NCI-H1092 (cell line): ENCODE measurements at places on chromosomes 13 and 19.

DNA sequence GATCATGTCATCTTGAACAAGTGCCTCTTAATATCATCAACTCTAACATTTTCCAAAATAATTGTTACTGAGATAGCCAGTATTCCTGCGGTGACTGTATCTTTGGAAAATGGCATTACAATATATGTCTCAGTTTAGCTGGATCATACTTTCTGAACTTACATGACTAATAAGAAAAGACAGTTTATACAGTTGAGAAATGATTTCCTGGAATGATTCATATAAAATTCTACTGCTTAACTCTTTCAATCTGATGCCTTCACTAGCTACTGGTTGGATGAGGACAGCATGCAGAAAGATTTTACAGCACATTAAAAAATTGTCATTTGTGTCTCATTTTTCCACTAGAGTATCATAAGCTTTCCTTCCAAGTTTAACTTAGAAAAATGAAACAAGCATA lies 302.1 kb downstream of the PCDH17 start:
- no peak for DNase-seq

DNA sequence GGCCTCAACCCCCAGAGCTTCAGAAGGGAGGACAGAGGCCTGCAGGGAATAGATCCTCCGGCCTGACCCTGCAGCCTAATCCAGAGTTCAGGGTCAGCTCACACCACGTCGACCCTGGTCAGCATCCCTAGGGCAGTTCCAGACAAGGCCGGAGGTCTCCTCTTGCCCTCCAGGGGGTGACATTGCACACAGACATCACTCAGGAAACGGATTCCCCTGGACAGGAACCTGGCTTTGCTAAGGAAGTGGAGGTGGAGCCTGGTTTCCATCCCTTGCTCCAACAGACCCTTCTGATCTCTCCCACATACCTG lies 969 bp upstream of the CEACAM5 start:
- DNase-seq, result peak; percentile 22

- peak; percentile 79 for DNase-seq
Measured at GRCh38 chr19:47483800-47484690, at the start of gene KPTN. TSS of gene KPTN (minus strand) at chr19:47484219. CDS start at chr19:47484160, 59 bp downstream.

- no peak for DNase-seq
Measured at GRCh38 chr19:51469162-51469561, 9.2 kb upstream of the CEACAM18 start.

GRCh38 chr19:29131456-29131855 lies 81.5 kb downstream of the UQCRFS1 start:
- DNase-seq, result no peak

DNA sequence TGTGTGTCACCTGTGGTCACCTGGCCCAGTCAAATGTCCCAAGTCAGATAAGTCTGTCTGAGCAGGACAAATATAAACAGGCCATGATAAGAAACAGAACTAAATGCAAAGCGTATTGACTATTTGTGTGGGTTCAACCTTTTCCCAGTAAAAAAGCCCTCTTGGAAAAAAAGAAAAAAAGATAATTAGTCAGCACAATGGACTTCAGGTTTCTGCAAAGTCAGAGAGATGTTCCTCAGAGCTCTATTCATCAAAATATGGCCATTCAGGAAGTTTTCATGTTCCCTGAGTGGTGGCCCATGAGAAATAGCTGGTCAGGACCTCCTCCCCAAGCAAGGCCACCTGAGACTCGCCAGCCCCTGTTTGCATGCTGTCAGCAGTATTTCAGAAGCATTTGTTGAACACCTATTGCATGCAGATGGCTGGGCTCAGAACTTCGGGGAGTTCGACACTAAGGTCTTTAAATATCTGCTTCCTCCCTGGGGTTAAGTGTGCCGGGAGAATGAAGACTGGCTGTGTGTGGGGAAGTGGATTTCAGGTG lies 2.7 kb downstream of the FFAR3 start:
- DNase-seq, result no peak

GRCh38 chr19:47661161-47661560 lies 52.1 kb upstream of the EHD2 start:
- no peak for DNase-seq

- DNase-seq, result no peak
Measured at GRCh38 chr19:47075941-47076340, 27.5 kb upstream of the TMEM160 start.

GRCh38 chr13:72774019-72774418 lies 7.7 kb downstream of the DIS3 start:
- DNase-seq, result no peak

GRCh38 chr13:47650209-47650608 lies 350.9 kb downstream of the SUCLA2 start:
- no peak for DNase-seq

DNA sequence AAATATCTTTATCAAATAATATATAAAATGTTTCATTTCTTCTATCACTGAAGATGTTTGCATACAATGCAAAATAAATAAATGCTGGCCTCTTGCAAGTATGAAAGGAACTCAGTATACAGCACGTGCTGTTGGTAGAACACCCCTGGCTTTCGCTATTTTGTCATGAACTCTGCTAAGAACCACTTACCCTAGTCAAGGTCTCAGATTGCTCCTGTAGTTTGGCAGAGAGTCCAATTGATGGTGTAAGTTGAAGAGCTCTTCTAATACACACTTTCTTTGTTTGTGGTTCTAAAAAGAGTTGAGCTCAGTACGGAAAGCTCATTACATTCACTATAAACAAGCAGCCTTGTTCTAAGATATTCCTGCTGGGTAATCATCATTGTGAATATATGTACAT lies 1258.9 kb downstream of the EFNB2 start:
- DNase-seq, result no peak

DNA sequence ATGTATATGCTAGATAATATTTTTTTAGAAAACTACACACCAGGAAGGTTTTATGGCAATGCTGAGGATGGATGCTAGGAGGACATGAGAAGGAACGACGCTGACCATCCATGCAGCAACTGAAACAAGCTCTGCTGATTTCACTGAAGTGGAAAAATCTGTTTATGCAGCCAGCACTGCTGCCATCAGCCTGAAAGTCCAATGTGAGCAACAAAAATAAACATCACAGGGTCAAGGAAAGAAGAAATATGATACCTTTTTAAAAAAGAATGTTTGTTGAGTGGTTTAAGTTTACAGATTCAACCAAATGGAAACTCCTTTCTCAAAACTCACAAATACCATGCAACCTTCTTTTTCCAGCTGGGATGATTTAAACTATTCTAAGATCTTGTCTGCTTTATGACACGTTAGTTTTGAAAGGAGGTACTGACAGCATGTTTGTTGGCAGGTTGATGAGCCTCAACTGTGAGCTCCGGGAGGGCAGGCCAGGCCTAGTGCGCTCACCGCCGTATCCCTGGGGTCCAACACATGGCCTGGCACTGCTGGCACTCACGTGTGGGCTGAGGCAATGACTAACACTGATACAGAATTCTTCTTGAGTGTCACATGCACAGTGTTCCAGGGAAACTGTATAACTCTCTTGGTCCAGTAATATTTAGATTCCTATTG lies 46.8 kb downstream of the LATS2 start:
- DNase-seq, result no peak

DNA sequence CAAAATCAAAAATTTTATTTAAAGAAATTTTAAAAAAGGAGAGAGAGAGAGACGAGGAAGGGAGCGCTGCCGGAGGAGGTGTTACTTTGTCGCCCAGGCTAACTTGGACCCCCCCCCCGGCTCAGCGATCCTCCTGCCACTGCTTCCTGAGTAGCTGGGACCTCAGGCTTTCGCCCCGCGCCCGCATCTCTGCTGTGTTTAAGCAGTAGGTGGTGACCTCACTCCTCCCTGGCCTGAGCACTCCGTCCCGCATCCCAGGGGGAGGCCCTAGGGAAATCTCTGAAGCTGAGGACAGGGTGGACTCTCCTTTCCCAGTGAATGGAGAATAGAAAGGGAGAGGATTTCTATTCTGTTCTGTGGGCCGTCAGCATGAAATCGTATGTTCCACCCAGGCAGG lies 485 bp upstream of the ZNF845 start:
- no peak for DNase-seq

- DNase-seq, result no peak
Measured at GRCh38 chr13:21800837-21801616, 130.2 kb downstream of the FGF9 start.

GRCh38 chr13:33204130-33204927 lies 81.2 kb downstream of the STARD13 start:
- no peak for DNase-seq

GRCh38 chr13:109985871-109986450 lies 199.6 kb upstream of the IRS2 start:
- no peak for DNase-seq

- no peak for DNase-seq
Measured at GRCh38 chr13:107650081-107650701, 565.1 kb downstream of the LIG4 start.

DNA sequence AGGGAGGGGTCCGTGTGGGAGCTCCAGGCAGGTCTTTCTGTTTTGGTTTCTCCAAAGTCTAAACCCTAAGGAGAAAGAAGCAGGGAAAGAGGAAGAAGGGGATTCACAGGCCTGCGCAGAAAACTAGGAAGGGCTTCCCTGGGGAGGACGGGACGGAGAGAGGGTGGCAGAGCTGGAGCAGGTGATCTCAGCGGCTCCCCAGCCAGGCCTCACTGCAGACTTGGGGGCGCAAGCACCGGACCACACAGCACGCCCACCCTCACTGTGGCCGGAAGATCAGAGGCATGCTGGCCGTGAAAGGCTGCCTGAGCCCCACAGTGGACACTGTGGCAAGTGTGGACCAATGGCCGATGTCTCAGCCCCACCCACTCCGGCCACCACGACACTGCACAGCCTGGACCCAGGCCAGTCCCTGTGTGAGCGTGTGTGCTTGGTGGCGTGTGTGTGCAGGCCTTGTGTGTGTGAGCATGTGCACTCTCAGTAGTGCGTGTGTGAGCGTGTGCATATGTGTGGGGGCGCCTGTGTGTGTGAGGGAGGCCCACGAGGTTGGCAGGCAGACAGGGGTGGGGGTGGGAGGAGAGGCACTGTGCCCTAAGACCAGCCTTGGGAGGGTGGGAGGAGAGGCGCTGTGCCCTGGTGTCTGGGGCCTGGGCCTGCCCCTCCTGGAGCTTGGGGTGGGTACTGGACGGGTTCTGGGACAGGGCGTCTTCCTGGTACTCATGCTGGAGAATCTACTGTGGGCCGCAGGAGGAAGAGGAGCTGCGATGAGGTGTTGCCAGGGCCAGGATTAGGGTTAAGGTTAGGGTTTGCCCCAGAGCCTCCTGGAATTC lies 15.4 kb upstream of the TMEM255B start:
- DNase-seq, result no peak

GRCh38 chr13:100917011-100917410 lies 242.4 kb upstream of the TMTC4 start:
- DNase-seq, result no peak

DNA sequence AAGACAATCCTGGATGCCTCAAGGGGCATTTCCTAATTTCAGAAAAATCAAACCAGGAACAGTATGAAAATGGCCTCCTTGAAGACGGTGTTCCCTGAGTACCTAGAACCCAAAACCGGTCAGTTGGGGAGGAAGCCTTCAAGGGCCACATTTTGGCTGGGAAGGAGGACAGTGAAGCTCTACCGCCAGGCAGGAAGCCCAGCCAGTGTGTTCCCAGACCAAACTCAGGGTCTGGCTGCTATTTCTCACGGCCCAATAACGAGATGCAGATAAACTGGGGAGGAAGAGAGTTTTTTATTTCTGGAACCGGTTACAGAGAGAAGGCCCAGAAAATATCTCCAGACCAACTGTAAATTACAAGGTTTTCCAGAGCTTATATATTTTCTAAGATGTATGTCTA lies 24.3 kb upstream of the CEACAM21 start:
- no peak for DNase-seq

- DNase-seq, result no peak
Measured at GRCh38 chr19:8097198-8097597, 44.6 kb downstream of the CCL25 start.

DNA sequence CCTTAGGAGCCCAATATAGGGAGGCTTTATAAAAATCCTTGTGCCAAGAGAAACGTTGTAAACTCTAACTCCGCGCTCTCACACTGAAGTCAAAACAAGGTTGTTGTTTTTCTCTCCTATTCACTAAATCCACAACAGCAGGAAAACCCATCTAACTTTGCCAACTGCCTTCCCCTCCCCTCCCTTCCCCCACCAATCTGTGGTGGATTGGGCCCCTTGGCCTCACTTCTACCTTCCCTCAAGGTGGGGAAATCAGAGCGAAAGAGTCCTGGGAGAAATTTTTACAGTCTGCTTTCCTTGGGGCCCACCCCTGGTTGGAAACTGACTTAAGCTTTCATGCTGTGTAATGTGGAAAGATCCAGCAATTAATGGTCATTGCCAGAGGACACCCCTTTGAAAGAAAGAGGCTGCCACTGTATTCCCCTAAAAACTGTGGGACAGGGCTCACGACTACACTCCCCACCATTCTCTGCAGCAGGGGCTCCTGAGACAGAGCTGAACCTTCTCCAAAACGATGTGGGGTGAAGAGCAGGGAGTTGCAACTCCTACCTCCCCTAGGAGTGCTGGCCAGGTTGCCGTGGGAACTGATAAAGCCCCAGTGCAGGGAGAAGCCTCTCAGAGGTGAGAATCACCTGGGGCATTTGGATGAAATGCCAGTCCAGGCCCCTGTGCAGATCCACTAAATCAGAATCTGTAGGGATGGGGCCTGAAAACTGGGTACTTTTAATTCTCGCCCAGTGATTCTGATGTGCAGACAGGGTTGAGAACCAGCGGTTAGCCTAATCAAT lies 1.1 kb downstream of the DHRS12 start:
- no peak for DNase-seq

- DNase-seq, result peak; percentile 3
Measured at GRCh38 chr13:20101467-20102316, 59.2 kb downstream of the GJA3 start.

DNA sequence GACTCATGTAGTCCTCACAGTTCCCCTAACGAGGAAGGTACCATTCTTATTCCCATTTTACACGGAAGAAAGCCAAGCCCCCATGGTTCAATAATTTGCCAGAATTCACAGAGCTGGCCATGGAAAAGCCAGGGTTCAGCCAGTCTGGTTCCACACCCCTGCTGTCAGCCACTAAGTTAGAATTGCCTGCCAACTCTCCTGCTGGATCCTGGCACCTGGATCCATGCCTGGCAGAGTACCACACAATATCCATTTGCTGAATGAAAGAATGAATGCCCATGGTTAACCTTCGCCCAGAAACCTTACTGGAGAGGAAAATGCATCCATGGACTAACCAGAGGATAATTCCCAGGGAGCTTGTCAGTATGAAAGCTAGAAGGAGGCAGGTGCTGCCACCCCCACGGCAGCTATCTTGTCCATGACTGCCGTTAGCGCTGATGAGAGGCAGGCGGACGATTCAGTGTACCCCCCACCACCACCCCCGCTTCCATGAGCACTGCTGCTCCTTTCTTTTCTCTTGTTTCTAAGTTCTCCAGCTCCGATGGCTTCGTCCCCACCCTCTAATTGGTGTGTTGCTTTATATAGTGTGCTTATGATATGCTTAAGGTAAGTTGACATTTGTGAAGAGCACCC lies 114.5 kb downstream of the SLC7A1 start:
- no peak for DNase-seq

GRCh38 chr13:94154367-94154766 lies 325.1 kb downstream of the DCT start:
- DNase-seq, result no peak
